RWPE2 (cell line): ENCODE measurements at places on chromosomes 6 and 20.

DNA sequence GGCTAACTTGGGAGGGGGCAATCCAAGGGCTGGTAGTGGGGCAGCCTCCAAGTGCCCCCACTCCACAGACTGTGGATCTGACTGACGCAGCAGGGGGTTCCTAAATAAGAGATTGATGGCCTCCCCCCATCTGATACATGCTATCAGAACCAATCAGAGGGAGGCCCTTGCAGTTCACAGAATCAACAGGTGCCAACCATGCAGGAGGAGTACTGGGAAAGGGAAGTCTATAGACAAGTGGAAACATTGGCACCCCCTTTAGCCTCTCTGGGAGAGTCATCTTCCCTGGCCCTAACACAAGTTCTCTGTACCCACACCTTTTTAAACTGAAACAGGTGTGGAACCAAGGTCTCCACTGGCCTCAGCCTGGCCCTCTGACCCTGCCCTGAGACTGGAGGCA lies 145.8 kb downstream of the OR2B2 start:
- DNase-seq = no peak

DNA sequence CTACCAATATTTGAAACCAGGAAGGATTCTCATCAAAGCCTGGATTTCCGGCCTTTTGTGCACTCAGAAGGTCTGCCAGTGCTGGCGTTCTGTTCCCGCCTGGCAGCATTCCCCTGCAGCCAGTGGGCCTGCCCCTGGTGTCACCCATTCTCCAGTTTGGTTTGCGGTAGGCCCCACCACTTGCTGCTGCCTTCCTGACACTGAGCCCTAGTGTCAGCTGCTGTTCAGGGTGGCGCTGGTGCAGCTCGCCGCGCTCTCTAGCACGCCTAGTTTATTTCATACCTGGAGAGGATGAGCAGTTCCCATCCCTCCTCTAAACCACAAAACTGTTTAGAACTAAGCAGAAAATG lies 9.5 kb downstream of the NPEPL1 start:
- peak; percentile 70 for DNase-seq

- no peak for DNase-seq
These were observed 12.2 kb upstream of the GSTA3 start for GRCh38 chr6:52921743-52922142.

- peak; percentile 48 for DNase-seq
These were observed at the start of gene RIPPLY2 for GRCh38 chr6:83853178-83854000. TSS of gene RIPPLY2 (plus strand) at chr6:83853360. CDS start at chr6:83853417, 57 bp downstream.

- peak; percentile 88 for DNase-seq
These were observed 75.9 kb upstream of the MYL9 start for GRCh38 chr20:36465109-36466080.

DNA sequence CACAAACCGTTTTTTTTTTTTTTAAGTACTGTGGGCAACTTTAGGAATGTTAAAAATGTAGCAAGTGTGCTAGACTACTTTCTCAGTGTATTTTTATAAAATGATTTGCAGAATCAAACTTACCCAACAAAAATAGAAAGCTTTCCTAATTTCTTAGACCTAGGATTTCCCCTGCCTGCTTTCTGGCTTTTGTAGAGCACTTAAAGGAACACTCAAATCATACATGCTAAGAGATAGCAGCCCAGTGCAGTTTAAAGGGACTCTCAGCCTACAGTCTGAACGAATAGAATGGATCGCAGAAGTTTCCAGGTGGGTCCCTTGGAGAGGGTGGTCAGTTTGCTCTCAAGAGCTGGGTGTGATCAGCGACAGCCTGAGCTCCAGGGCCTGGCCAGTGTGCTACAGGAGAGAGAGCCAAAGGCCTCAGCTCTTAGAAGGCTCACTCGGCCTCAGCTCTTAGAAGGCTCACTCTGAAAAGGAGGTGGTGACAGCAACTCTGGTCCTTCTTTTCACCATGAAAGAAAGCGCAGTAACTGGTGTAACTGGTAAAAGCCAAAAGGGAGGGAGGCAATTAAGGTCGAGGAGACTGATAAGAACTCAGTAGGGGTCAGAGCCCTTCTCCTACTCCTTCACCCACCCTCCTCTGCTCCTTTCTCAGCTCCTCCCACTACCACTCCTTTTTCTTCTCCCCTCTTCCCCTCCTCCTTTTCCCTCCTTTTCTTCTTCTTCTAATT lies 142.4 kb downstream of the ZFP64 start:
- no peak for DNase-seq

- no peak for DNase-seq
These were observed 162.8 kb downstream of the MANEA start for GRCh38 chr6:95740157-95740556.

DNA sequence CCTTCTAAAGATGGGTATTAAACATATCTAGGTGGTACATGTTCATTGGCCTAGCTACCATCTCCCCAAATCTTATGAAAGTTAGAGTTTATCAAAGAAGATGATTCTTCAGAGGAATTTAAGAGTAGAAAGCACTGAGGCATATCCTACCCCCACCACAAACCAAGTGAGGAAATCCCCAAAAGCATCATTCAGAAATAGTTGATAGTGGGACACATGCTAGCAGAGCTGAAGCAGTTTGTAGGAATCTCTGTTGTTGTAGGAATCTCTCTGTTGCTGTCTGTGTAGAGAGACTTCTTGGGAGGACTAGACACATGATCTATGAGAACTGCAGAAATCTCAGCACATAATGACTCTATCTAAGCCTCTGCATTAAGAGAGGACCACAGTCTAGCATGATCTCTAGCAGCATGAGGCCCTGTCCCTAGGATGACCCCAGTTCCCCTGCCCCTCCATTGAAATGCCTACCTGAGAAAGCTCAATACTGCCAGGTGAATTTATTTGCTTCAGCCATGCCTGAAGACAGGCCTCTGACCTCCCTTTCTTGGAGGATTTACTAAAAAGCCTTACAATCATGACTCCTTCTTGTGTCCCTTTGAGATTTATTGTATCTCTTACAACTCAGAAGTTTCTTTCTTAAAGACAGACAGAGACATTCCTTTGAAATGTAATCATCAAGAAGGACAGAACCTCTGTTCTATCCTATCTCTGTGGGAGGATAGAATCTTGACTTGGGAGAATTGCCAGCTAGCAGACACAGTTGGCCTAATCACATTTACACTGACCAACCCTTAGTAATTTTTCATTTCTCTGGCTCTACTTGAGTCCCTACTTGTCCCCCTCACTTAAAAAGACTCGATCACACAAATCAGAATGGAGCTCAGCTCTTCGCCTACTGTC lies 582.4 kb downstream of the PHF3 start:
- DNase-seq = no peak

GRCh38 chr6:715709-716491 lies 23.0 kb upstream of the EXOC2 start:
- DNase-seq = no peak
